ENCODE measurements at places on chromosomes 5 and 9.

DNA sequence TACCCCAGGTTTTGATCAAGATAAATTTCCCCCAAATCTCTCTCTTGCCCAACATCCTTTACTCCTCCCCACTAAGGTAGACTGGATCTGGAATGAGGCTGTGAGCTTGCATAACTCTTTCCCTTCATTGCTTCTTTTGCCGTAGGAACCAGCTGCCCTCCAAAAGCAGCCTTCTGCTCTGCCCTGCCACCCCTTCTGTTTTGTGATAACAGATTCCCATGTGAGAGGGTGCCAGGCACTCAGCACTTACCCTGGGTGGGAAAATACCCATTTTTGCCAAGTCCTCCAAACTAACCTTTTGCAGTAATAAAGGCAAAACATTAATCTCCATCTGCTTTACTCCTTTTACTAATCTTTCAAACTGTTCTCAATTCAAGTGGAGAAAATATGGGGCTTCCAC is 182.6 kb downstream of the ASTN2 start:
- DNase-seq = no peak

DNA sequence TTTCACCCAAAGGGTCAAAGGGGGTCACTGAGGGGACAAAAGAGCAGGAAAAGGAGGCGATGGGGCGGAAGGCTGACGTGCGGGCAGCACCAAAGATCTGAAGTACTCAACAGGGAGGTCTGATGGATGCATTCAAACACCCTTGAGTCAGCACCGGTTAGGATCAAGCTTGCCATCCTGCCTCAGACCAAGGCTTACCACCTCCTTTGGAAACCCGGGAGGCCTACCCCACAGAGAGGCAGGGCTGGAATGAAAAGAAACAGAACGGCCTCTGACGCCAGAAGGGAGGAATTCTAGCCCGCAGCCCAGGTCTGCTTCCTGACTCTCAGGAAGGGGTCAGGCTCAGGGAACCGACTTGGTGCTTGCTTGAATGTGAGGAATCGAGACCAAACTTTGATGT is 125.6 kb downstream of the PAPPA start:
- DNase-seq = no peak

GRCh38 chr9:4828761-4829160 is 36.0 kb downstream of the RCL1 start:
- peak; percentile 35 for DNase-seq

GRCh38 chr9:34663303-34663605 is 797 bp upstream of the CCL27 start:
- DNase-seq = no peak

- peak; percentile 31 for DNase-seq
Observed at GRCh38 chr9:79028101-79028500, 543.7 kb upstream of the TLE4 start.

GRCh38 chr9:37521111-37521510 is 35.4 kb downstream of the POLR1E start:
- no peak for DNase-seq

DNA sequence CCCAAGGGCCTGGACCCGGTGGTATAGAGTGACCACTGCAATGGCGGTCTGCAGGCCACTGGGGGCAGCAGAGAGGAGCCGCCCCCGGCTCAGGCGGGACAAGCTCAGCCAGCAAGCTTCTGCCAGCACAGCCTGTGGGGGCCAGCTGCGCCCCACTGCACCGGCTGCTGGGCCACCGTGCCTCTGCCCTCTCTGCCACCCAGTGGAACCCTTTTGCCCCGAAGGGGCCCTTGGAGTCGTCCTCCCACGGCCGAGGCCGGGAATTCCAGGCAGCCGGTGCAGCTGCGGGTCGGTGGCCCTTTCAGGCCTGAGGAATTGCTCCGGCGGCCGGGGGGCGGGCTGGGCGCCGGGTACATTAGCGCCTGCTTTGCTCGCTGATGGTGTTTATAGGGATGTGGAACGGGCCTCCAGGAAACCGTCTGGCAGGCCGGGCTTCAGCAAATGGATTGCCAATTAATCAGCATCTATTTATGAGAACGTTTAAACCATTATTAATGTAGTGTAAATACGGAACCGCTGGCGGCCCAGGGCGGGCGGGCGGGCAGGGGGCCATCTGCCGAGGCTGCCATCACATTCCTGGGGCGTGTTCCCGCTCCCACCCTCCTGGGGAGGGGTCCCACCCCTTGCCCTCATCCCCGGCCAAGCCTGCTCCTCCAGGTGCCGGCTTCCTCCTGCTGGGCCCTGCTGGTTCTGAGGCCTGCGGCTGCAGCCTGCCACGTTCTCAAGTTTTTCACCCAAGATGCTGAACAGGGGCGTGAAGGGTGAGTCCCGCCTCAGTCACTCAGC is 127.4 kb downstream of the BARX1 start:
- DNase-seq = peak; percentile 43

DNA sequence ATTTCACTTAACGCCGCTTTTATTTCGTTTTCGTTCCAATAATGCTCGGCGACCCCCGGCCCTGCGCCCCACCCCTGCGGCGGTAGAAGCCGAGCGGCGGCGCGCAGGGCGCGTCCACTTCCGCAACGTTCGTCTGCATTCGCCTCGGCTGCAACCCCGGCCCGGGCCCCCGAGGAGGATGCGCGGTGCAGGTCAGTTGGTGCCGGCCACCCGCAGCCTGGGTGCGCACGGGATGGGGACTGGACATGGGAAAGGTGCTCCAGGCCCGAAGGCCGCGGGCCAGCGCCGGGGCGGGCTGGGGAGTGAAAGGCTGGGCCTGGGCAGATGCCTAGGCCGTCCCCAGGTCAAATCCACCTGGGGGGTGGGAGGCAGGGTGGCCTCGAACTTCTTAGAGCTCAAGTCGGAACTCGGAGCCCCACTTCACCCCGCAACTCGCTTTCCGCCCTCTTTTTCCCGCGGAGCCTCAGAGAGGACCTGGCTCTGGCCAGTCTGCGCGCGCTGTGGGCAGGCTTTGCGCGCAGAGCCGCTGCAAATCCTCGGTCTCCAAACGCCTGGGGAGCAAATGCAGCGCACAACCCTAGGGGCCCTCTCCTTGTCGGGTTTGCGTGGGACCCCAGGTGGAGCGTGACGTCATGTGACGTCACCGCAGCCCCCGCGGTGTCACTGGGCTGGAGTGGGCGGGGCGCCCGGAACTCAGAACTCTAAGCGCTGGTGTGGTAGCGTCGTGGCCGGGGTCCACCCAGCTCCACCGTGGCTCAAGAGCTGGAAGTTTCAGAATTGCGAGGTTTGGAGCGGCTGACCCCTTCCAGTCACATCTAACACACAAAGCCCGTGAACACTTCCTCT is 3.3 kb downstream of the TLX3 start:
- no peak for DNase-seq

DNA sequence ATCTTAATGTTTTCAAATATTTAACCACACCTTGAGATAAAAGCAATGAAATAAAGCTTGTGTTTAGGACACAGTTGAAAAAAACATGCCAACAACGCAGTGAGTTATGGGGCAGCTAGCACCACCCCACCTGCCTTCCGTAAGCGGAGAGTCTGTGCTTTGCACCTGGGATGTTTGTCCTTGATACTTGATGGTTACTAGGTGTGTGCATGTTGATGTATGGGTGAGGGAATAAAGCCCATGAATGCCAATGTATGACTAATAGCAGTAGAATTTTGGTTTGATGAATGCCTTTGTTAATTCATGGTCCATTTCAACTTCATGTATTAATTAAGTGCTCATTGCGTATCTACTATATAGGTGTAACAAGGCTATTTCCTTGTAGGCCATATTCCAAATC is 74.0 kb downstream of the PCSK5 start:
- DNase-seq = no peak

DNA sequence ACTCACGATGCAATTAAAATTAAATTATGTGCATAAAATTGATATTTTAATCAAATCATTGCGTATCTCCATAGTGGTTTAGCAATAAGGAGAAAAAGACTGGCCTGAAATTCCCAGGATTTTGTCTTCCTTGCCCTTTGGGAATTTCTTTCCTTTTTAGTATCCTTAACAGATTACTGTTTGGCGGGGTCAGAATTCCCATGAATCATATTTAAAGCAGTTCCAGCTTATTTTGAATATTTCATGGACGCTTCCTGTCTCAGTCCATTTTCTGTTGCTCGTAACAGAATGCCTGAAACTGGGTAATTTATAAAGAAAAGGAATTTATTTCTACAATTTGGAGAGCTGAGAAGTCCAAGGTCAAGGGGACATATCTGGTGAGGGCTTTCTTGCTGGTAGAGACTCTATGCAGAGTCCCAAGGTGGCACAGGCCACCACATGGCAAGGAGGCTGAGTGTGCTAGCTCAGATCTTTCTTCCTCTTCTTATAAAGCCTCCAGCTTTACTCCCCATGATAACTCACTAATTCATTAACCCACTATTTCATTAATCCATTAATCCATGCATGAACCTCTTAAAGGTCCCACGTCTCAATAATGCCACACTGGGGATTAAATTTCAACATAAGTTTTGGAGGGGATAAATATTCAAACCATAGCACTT is 37.8 kb downstream of the CDH6 start:
- DNase-seq = no peak

DNA sequence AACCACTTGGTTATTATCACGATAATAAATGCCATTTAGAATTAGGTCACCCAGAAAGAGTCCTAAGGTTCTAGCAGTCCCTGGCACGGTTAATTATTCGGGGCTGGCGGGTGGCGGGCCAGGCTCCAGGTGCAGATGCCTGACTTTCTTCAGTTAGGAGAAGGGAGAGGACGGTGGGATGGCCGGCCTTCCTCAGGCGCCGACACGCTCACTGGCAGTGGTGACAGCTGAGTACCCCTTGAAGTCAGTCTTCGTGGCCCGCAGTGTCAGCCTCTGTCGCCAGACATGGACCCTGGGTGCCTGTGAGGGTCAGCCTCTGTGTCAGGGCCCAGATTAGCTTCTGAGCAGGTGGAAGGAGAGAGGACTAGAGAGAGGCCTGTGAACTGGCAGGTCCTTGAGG is 21.1 kb upstream of the EXOC3 start:
- no peak for DNase-seq

All from AG10803 (cell line).